ENCODE measurements at places on chromosomes 13 and 19.

DNA sequence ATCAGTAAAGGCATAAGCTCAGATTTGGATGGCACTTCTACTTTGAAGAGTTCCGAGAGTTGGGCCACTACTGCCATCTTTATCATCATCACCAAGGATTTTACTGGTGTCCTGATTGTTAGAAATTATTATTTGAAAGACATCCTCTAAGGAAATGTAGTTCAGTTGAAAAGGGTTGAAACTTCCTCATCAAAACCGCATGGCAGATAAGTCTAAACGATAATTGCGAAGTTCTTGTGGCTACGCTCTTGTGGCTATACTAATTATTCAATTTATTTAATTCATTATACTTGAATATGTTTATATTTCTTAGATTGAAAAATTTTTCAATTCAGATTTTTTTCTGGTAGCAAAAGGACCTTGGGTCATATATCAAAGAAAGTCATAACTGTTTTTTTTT, 22.4 kb downstream of the TNFRSF19 start:
- no peak for DNase-seq

- no peak for DNase-seq
Observed at GRCh38 chr13:96492766-96493165, 402.9 kb downstream of the HS6ST3 start.

DNA sequence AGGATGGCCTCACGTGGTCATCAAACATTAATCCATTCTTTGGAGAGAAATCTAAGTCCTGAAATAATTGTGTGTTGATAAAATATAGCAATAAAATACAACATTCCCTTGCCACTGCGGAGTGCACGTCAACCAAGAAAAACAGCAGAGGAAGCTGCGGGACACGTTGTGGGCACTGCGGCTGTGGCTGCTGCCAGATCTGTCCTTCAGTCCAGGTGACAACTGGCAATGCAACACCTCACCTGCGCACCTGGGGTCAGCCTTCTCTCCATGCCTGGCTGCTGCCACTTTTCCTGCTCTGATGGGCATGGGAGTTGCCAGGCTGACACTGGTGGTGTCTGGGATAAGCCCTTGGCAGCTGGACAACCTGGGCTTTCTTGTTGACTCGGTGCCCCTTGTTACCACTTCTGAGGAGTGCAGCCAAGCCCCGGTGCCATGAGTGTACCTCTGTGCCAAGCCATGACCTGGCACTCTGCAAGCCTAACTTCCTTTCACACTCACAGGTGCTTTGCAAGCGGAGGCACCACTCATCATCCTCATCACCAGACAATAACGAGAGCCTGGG, 251.6 kb upstream of the TSHZ3 start:
- DNase-seq: no peak

GRCh38 chr13:111179908-111180760, 65.0 kb downstream of the ARHGEF7 start:
- DNase-seq: no peak

- no peak for DNase-seq
Observed at GRCh38 chr19:6132482-6132881, 3.0 kb upstream of the ACSBG2 start.

DNA sequence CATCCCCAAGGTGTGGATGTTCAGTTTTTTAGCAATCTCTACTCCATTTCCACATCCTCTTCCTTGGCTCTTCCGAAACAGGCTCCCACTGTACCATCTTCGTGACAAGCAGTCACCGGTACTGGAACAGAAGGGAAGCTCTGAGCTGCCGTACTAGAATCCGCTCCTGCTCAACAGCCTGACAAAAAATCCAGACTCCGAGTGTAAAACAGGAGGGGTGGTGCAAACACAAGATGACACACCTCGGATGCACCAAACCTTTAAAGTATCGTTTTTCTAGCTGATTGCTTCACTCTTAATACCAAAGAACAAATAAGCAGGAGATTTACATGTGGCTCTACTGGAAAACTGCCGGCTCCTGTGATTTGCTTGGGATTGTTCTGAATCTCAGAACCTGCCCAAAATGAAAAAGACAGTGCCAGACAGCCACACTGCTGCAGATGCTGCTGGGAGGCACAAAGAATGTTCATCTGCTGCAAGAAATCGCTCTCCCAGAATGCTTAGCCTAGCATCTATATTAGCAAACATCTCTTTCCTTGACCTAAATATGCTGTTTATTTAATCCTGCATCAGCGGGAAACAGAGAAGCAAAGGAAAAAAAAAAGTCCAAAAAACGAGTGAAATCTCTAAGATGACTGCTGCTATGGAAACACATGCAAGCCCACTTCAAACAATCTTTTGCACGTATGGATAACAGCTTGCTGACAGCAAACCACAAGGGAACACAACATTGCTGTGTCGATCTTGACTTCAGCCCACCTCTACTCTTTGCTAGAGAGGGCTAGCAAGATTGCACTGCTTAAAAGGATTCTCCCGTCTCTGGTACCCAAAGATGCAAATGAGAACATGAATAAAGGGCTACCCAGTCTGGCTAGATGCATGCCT, 38.0 kb upstream of the DOCK9 start:
- DNase-seq: no peak

GRCh38 chr19:5396096-5396939, 55.7 kb upstream of the PTPRS start:
- no peak for DNase-seq

DNA sequence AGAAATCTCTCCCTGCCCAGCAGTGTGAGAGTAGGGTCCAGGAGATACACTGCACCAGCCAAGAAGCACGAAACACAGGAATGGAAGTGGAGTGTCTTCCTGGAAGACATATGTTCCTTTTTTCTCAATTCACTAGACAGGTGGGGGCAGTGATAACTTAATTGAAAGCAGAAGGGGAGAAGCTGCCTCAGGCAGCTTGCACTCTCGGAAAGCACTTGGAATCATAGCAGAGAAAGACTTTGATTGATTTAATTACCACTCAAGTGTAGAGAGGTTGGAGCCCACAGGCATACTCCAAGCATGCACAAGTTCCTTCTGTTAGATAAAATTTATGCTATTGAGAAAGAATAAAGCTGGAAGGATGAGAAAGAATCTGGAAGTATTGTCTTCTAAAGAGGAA, 249.4 kb downstream of the SLITRK6 start:
- no peak for DNase-seq

DNA sequence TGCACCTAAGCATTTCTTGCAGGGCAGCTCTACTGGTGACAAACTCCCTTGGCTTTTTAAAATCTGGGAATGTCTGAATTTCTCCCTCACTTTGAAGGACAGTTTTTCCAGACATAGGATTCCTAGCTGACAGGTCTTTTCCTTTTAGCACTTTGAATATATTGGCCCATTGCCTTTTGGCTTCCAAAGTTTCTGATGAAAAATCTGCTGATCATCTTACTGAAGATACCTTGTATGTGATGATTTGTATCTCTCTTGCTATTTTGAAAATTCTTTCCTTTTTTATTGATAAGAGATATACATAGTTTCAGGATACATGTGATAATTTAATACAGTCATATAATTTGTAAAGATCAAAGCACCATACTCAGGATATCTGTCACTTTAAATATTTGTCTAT, 211.1 kb downstream of the ZIC5 start:
- DNase-seq: no peak

GRCh38 chr13:39675904-39676303, 20.4 kb downstream of the COG6 start:
- DNase-seq: no peak

DNA sequence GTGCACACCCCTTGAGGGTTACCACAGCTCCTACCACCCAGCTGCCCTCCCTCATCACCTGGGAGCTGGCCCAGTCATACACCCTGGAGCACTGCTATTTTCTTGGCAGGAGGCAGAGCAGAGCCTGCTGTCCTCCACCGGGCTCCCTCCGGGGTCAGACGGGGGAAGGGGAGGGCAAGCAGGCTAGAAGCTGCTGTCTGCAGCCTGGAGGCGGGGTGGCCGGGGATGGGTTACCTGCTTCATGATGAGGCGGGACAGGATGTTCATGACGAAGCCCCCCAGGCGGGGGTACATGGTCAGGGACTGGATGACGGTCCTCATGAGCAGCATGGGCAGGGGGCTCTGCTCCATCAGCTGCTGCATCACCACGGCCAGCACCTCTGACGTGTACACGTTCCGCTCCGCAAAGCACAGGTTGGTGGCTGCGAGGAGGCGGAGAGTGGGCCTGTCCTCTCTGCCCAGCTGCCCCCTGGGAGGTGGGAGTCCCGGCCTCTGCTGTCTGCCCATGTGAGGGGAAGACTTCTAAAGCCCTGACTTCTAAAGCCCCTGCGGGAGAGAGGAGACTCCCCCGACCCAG, 2.7 kb upstream of the RSPH6A start:
- DNase-seq: no peak

DNA sequence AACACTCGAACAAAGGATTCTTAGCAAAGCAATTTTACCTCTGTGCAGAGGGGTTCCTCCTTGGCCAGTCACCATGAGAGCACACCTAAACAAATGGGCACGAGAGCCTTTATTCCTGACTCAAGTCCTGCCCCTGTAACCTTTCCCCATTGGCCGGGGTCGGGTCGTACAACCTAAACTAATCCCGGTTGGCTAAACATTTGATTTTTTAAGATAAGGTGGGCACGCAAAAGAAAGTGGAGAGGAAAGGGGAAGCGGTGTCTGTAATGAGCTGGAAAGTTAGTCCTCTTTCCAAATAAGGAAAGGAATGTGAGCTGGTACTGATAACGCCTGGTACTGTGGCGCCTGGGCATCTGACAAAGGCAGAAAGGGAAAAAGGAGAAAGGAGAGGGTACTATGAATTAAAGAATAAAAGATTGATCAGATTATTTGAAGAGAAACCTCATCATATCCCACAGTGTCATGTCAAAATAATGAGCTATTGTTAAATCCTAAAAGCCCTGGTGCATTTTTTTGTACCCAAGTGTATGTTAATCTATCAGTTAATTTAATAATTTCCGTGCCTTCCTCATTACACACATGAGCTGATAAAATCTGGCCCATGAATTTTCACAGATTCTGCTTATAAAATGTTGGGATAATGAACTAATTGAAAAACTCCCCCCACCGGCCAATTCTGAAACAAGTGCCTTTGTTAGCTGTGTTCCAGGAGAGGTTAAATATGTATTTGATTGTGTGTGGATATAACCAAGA, 335.7 kb downstream of the RFC3 start:
- DNase-seq: no peak

DNA sequence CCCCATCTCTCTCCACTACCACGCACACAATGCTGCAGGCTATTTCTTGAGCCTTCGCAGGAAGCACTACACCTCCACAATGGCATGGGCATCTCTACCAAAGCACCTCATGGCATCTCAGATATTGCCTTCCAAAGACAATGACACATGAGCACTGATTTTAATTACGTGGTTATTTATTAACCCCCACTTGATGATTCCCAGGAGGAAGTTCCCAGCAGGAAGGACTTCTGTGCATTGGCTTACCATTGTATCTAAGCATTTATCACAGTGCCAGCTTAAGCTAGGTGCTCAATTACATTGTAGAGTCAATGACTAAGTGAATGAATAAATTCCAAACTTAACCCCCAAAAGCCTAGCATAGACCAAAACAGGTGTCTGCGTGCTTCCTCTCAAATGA, 101.4 kb downstream of the ABCC4 start:
- DNase-seq: no peak

- no peak for DNase-seq
Observed at GRCh38 chr19:35613574-35613973, 1.0 kb downstream of the HAUS5 start.

- no peak for DNase-seq
Observed at GRCh38 chr13:40130871-40131636, 475.6 kb downstream of the COG6 start.

DNA sequence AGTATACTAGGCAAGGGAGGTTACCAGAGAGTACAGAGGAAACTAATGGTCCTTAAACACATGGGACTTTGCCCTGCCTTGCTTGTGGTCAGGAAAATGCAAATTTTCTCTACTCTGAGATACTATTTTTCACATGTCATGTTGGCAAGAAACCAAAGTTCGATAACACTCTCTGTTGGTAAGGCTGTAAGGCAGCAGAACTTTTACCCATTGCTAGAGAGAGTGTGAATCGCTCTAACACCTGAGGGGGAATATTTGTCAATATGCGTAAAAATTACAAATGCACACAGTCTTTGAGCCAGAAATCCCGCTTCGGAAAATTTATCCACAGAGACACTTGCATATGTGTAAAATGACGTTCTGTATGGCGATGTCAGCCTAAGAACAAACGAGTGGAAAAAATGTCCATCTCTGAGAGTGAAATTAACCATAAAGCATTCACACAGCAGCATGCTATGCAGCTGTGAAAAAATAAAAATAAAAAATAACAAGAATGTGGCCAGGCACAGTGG, 9.5 kb upstream of the RFX1 start:
- DNase-seq: no peak

GRCh38 chr13:112912726-112913440, 56.1 kb upstream of the MCF2L start:
- no peak for DNase-seq

- no peak for DNase-seq
Observed at GRCh38 chr19:792306-792885, 4.9 kb upstream of the PTBP1 start.

GRCh38 chr19:10936661-10937084, 8.1 kb downstream of the TIMM29 start:
- peak; percentile 46 for DNase-seq

GRCh38 chr19:2014731-2015607, 545 bp downstream of the BTBD2 start:
- DNase-seq: no peak

DNA sequence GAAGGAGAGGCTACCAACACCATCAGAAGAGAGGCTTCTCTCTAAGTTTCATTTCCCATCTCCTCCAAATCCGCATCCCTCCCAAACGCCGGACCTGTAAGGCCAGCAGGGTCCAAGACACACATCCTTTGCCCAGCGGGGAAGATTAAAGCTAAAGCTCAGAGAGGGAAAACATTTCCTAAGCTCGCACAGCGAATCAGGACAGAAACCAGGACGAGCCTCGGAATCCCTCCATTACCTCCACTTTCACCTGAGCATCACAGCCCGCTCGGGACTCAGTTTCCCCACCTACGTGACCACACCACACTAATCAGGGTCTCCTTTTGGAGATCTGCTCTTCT, 711 bp upstream of the FOSB start:
- peak; percentile 48 for DNase-seq

DNA sequence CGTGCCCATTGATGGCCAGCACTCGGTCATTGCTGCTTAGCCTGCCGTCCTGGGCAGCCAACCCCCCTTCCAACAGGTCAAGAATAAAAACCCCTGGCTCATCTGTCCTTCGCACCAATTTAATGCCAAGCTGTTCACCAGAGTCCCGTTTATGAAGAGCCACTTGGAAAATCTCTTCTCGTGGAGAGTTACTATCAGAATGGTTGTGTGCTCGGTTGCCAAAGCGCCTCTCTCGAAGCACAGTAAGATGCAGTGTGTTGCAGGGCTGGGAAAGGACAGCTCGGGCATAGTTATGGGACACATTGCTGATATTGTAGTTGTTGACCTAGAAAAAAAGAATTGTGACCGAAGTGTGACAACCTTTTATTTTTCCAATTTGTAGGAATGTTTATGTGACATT, 57.9 kb downstream of the LNX2 start:
- DNase-seq: no peak
